ENCODE measurements at places on chromosomes 12 and 14.

- no peak for DNase-seq
These were observed 77.1 kb downstream of the STXBP6 start for GRCh38 chr14:24972844-24973243.

DNA sequence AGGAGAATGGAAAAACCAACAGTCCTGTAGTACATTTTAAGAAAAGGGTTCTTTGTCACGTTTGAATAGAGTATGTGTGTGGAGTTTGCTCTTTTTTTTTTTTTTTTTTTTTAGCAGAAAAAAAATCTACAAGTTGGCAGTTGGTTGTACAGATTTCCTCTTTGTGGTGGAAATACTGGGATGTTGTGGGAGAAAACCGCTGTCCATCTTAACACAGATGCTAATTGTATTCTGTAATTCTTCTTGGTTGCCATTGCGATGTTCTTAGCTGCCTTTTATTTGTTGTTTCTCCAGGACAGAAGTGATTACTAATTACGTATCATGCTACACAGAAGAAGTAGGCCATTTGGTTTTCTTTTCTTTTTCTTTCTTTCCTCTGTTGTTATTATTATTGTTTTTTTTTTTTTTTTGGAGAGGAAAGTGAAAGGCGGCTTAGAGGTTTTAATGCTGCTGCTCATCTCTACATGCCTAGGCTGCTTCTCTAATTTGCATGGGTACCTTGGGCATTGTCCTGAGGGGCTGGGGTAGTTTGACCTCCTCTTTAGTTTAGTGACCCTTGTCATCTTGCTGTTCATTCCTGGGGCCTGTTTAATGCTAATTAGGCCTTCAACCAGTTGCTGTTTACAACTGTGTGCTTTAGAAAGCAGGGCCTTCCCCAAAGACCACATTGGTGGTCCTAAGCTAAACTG, 94.7 kb downstream of the TMTC2 start:
- DNase-seq = no peak

DNA sequence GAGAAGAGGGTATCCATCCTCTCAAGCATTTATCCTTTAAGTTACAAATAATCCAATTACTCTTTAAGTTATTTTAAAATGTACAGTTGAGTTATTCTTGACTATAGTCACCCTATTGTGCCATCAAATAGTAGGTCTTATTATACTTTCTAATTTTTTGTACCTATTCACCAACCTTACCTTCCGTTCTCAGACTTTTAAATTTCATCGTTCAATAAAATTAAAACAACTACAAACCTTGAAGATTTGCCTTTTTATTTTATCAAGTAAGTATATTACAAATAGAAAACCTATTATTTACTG, 972 bp upstream of the DCTN2 start:
- no peak for DNase-seq

GRCh38 chr14:54610051-54610977, 43.4 kb downstream of the SAMD4A start:
- DNase-seq = no peak

DNA sequence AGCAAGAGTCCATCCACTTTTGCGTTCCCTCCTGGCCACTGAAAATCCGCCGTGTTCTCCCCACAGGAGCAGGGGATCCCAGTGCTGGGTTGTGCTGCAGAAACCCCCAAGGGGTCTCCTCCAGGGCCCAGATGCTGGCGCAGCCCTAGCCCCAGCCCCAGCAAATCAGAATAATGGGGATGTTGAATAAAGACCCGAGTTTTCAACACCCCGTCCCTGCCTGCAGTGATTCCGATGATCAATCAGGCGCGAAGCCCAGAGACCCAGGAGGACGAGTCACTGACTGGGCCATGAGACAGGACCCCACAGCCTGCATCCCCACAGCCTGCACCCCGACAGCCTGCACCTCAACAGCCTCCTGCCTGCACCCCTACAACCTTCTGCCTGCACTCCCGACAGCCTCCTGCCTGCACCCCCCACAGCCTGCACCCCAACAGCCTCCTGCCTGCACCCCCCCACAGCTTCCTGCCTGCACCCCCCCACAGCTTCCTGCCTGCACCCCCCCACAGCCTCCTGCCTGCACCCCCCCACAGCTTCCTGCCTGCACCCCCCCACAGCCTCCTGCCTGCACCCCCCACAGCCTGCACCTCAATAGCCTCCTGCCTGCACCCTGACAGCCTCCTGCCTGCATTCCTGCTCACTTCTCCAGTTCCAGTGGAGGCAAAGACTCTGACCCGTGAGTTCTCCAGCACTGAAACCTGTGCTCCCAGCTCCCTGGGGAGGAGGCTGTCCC, 37.2 kb downstream of the TNFAIP2 start:
- DNase-seq = no peak

DNA sequence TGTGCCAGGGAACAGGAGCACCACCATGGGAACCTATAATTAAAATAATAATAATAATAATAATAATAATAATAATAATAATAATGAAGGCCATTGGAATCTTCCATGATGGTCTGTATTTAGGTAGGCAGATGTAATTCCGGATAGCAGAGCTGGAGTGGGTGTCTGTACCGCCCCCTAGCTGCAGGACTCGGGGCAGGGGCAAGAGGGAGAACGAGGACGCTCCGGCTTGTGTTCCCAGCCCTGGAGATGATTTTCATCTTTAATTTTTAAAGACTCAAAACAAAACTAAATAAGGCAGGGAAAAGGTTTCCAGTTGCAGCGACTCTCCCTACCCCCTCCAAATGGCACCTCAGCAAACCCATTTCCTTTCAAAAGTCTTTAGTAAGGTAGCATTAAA, 501.1 kb downstream of the VRK1 start:
- DNase-seq = no peak

- no peak for DNase-seq
These were observed 80.9 kb downstream of the FAR2 start for GRCh38 chr12:29229937-29230336.

DNA sequence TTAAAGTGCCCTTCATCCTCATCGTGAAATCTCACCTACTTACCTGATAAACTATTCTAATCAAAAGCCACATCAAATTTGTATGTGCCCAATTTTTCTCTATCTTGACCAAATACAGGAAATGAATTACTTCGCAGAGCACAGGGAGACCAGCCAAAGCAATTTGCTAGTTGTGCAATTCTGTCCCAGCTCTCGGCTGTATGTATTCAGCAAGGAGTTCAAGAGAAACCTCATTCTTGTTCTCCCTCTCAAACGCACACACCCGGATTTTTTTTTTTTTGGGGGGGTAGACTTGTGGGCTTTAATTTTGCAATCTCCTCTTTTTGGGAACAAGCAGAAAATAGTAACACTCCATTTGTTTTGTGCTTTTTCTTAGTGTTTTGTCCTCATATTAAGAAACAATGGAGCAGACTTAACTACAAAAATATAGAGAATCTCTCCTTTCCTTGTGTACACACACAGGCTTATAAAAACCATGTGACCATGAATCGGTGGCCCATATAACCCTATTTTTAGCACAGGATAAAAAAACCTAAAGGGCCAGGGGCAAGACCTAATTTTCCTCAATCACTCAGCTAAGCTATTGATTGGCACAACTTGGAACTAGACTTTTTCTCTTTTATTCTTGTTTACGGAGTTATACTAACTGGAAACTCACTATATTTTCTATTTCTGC, 64.2 kb downstream of the MBIP start:
- DNase-seq = no peak

- DNase-seq = no peak
These were observed 2.8 kb downstream of the CKB start for GRCh38 chr14:103519837-103520212.

- DNase-seq = peak; percentile 51
These were observed 120.7 kb downstream of the ADGRD1 start for GRCh38 chr12:131074221-131075083.

DNA sequence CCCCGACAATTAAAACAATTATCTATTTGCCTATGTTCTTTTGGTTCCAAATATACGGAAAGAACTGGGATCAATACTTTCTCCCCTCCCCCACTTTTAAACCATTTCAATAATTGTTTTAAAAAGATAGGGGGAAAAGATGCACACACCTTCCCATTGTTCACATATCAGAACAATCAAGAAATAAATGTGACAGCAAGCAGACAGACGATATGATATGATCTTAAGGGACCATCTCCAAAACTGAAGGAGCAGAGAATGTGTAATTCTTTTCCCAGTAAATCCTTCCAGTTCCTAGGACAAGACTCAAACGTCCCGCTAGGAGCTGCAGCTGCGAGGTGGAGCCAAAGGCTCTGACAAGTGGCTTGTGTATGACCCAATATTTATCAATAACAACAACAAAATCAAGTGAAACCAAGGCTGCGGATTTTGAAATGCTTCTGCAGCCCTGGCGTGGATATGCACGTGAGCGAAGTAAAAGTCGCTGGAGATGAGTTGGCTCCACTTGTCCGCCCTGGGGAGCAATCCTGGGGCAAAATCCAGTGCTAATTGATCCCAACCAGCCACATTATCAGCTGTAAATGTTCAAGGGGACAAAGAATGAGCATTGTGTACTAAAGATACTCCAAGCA, 8.2 kb upstream of the FOXG1 start:
- DNase-seq = no peak
